EL (cell line): ENCODE measurements at places on chromosomes 4 and X.

DNA sequence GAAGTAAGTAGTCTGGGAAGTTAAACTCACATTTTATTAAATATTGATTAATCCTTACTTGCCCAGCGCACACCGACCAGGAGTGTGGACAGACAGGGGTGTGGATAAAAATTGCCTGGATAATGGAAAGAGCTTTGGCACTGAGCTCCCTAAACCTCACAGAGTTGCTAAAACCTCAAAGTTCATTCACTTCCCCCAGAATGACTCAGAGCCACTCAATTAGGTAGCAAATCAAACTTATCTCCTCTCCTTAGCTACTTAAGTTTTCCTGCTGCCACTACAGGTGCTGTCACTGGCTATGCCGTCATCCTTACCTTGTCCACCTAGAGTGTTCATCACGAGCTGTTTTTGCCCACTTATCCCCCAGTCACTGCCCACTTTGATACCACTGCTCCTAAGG, 27.0 kb upstream of the MID1IP1 start:
- no peak for DNase-seq

DNA sequence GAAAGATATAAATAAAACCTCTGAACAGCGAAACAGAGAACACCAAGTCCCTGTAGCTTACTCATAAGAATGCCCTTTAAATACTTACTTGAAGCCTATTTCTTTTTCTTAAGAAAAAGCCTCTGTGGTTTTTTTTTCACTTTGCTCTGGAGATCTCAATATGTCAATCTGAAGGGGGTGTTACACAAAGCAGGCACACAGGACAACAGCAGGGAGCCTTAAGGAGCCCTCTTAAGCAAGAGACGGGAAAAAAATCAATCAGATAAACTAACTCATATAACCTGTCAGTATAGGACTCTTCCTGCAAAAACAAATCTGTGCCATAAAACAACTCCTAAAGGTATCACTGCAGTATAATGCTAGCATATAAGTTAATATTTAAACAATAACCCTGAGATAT, 611.1 kb upstream of the ATOH1 start:
- no peak for DNase-seq

DNA sequence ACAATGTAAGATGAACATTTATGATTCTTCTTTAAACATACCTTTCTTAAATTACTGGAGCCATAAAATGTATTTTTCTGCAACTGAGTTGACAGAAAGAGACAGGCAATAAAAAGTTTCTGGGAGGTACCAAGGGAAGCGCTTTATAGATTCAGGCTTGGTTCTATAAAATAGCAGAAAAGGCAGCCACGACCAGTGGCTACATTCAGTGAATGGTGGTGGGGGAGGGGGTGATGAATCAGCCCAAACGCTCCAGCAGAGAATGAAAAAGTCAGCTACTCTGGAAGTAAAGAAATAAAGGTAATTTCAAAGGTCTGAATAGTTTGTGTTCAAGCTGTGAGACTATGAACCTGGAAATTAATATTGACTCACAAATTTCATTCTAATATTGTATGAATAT, 456.1 kb downstream of the KCTD8 start:
- no peak for DNase-seq

DNA sequence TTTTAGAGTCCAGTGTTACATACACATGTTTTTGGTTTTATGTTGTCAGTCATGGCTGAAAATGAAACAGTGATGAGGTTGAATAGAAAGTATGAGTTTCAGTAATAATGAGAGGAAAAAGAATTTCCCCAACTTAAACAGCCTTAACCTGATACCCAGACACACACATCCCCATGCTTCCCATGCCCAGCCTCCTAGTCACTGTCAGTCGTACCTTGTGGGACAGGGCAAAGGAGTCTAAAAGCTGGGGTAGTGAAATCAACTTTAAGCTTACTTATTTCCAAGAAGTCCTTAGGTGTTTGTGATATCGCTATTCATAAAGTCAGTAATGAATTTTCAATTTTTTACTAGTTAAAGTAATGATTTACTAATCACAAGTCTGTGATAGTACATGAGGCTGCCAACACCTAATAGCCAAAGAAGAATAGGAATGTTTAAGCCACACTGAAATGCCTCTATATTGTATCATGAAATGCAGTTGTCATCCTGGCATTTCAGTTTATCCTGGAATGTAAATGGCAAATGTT, 24.3 kb upstream of the GPR34 start:
- DNase-seq, result no peak

- no peak for DNase-seq
Measured at GRCh38 chrX:13074297-13075262, 30.2 kb upstream of the FAM9C start.

- DNase-seq, result no peak
Measured at GRCh38 chrX:1283741-1284140, 15.1 kb downstream of the CSF2RA start.

- DNase-seq, result peak; percentile 62
Measured at GRCh38 chr4:169238445-169238844, 32.3 kb downstream of the SH3RF1 start.

DNA sequence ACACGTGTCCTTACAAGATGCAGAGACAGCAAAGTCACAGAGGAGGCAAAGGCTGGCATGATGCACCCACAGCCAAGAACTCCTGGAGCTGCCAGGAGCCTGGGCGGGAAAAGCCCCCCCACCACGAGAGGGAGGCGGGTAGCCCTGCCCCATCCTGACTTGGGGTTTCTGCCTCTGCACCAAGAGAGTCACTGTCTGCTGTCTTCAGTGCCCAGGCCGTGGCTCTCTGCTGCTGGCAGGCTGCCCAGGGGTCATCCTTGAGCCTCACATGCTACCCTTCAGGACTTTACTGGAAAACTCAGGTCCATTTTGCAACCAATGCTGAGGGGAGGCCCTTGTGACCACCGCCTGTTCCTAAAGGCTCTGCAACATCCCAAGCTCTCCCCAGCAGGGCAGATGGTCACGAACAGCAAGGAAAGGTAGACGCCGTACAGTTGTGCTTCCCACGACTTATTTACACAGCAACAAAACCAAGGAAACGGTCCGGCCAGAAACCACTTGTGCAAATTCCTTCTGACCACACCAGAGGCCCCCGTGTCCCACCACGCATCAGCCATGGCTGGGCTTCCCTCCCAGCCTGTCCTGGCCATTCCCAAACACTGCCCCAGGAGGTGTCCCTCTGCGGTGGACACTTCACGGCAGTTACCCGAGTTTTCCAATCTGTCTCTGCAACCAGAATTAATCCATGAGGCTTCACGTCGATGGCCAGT, 56.9 kb downstream of the ACOX3 start:
- DNase-seq, result no peak

DNA sequence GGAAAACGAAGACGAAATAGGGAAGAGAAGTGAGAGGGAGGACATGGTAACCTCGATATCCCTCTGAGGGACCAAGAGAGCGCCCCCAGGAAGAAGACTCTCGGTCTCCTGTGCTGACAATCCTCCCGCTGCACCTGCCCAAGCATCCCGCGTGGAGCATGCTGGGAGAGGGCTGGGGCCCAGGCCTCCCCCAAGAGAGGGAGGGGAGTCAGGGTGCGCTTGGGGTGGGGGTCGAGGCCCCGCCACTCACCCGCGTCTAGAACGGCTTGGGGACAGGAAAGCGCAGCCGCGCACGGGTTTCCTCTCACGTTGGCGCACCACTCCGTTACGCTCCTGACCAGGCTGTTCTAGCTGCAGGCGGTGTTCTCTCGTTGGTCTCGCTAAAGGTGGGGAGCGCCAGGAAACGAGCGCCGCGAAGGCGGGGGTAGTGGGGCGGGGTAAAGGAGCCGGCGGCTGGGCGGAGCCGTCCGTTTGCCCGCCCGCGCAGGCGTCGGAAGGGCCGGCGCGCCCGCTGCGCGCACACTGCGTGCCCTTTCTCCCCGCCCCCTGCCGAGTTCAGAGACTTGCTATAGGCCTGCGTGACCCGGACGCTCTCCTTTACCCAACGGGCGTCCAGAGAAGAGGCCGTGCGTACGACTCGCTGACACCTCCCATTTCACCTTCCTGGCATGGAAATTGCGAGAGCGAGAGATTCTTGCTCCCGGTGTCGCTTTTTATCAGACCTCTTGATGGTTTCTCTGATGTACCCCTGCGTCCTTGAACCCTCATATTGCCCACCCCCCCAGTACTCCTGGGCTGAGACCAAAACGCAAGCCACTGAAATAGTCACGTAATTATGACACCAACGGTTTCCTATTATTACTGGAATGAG, at the start of gene C1GALT1C1:
Gene C1GALT1C1, minus strand, starts transcription at position 388 of the 871 bp plus-strand sequence. CDS start 2,888 bp downstream, outside the sequence.
- DNase-seq, result peak; percentile 92

GRCh38 chr4:40349561-40350198, 14.5 kb downstream of the CHRNA9 start:
- peak; percentile 12 for DNase-seq

GRCh38 chr4:56790691-56791091, 30.8 kb downstream of the SPINK2 start:
- DNase-seq, result no peak

GRCh38 chr4:143486314-143486713, 27.2 kb upstream of the SMARCA5 start:
- DNase-seq, result no peak

- DNase-seq, result no peak
Measured at GRCh38 chr4:151304755-151305154, 20.6 kb downstream of the SH3D19 start.

DNA sequence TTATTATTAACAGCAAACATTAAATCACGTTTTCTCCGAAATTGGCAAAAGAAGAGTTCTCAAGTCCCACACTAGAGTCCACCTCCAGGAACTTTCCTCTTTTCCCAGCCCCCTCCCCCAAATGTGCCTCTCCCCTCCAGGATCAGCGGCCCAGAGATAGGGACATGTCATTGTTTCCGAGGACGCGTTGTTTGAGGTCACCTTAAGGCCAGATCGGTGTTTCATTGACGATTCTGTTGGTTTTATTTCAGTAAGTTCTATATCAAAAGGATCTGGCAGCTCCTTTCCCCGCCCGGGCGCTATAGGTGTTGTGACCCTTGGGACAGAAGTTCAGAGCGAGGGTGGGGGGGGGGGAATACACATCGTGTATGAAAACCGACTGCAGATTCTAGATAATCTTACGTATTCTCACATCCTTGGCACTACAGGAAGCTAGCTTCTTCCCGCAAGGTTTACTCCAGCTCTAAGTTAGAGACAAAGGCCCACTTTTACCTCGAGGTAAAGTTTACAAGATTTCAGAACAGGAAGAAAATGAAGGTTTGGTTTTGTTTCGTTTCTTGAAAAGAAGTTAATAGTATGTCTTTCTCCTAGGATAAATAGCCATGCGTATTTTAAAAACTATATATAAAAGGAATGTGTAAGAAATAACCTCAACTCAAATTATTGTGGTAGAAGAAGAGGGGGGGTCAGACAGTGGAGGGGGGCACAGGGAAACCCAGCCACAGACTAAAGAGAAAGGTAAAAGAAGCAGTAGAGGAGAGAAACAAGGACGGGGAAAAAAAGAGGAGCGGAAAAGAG, 739 bp upstream of the MSX1 start:
- DNase-seq, result no peak

DNA sequence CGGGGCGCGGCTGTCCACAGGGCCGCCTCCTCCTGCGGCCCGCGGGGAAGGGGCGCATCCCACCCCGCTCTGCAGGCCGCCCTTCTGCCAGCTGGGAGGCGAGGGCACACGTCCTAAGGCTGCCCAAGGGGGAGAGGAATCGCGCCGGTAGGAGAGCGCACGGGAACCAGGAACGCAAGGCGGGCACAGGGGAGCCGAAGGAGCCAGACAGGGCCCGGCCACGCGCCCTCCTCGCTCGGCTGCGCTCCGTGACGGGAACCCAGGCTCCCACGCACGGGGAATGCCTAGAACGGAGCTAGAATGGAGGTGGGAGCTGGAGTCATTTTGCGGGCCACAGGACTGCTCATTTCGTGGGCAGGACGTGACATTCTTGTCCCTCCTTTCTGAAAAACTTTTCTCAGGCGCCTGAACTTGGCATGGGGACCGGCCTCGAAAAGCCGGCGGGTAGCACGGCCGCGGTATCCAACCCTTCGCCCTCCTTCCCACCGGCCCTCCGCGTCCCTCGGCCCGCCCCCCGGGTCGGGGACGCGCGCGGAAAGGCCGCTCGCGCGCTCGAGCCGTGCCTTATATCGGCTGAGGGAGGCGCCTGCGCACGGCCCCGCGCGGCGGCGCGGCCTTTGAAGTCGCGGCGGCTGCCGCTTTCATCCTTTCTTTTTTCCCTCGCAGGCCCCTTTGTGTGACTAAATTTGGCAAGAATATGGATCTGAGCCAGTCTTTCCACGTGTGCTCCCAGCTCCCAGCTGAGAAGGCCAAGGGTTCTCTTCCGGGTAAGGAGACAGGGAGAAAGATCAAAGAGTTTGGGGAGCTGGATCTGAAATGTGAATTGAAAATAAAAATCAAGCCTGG, 4.2 kb upstream of the LEF1 start:
- DNase-seq, result peak; percentile 54

- DNase-seq, result no peak
Measured at GRCh38 chr4:102259702-102260101, 85.6 kb downstream of the SLC39A8 start.

GRCh38 chr4:111718763-111719559, 426.3 kb upstream of the FAM241A start:
- DNase-seq, result no peak

- no peak for DNase-seq
Measured at GRCh38 chrX:6738518-6739470, 203.9 kb upstream of the VCX3A start.

DNA sequence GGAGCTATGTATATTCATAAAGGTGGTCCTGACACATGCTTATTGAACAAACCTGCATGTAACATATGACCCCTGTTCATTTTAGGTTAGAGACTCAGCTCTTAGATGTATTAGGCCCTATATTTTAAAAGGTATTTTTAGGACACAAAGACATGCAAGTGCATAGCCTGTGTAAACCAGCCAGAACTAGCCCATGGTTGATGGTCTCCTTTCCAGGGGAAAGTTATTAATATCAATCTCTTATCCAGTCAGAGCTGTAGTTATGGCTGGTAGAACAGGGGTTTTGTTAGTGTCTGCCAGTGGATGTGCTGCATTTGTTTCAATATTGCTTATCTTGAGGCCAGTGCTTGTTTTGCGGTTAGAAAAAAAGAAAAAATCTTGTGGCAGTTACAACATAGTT, 488.6 kb downstream of the KCTD8 start:
- no peak for DNase-seq

- no peak for DNase-seq
Measured at GRCh38 chr4:57287687-57288604, 177.8 kb upstream of the IGFBP7 start.

DNA sequence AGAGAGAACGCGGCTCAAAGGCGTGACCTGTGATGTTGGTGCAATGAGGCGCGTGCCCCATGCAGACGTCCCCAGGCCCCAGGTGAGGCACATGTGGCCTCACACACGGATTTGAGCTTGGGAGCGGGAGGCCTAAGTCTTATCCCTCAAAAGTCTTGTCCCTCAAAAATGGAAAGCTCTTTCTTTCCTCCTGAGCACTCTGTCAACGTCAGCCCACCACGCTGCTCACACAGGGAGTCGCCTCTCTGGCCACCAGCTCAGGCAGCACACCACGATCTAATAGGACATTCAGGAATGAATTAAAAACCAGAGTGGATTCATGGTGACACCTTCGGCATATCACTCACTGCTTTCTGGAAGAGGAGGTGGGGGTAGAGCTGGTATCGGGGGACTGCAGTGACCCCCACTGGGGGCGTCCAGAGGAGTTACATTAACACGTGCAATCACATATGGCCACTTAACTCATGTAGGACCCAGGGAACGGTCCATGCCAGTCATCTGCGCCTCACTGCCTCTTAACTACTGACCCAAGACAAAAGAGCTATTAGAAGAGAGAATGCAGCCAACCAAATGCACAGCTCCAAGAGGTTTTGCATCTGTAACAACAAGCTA, 21.9 kb upstream of the CYP4V2 start:
- DNase-seq, result no peak

- DNase-seq, result no peak
Measured at GRCh38 chr4:25065932-25066590, 35.3 kb upstream of the LGI2 start.

GRCh38 chrX:150906694-150907093, 8.2 kb upstream of the CD99L2 start:
- DNase-seq, result no peak
